ENCODE measurements at places on chromosomes 5 and 9. TPM values are rescaled to one million over a fixed set of nuclear protein-coding genes. Genes with fewer than 3 reads are reported as not detected.

DNA sequence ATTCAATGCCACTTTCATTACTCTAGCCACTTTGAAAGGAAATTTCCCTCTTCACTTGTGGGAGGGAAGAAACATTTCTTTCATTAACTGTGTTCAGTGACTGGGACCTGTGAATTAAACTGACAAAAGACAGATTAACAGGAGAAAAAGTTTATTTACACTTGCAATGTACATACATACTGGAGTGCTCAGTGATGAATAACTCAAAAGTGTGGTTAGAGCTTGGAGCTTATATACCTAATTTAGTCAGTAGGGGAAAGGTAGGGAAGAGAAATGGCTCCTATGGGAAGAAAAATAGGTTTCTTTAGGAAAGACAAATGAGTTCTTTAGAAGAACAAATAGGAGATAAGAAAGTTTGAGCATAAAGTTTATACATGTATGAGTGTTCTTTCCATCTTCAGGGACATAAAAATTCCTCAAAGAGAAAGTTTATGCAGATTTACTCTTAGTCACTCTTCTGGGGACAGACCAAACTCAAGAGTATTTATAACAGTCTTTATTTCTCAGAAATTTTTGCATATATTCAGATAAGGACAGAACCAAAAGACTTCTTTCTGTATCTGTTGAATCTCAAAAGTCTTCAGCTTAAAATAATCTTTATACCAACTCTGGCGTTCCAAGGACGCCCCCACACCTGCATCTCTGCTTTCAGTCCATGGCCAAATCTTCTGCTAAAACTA, 120.0 kb upstream of the RAI14 start:
- DNase-seq, result no peak

DNA sequence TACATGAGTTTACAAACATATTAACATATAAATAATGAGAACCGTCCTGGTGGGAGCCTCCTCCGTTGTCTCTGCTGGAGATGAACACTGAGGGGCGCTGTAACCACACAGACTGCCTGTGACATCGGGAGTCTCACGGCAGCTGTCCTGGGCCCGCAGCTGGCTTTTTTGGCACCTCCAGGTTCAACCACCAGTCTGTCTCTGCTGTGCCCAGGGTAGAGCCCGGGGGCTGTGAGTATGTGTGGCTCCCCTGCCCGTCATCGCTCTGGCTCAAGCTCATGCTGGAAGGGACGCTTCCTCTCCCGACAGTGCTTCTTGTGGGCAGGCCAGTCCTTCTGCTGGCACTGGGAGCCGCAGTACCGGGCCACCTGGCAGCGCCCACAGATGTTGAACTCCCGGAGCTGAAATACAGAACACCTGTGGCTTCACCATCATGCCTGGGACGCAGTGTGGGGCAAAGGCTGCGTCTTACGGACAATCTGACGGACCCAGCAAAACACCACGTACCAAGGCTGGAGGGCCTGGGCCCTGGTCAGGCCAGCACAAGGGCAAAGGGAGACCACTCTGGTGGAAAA, 3.6 kb upstream of the DPH7 start:
- no peak for DNase-seq

GRCh38 chr5:39323542-39323941, 40.8 kb downstream of the C9 start:
- DNase-seq, result no peak

- DNase-seq, result no peak
These were observed 368.2 kb downstream of the TMEM161B start for GRCh38 chr5:87900419-87900818.

DNA sequence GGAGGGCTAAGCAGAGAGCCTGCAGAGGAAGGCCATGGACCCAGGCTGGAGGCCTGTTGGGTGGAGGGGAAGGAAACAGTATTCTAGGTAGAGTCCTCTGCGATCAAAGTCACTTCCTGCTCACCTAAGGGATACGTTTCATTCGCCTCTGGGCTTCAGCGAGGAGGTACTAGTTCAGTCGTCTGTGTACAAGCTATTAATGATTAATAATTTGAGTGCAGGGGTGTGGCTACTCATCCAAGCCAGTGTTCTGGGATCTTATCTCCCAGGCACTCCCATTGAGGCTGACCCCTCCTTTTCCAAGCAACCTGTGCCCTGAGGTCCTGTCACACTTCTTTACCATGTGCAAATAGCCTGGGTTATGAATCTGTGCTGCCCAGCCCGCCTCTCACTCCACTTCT, 25.2 kb downstream of the RALGPS1 start:
- DNase-seq, result no peak

DNA sequence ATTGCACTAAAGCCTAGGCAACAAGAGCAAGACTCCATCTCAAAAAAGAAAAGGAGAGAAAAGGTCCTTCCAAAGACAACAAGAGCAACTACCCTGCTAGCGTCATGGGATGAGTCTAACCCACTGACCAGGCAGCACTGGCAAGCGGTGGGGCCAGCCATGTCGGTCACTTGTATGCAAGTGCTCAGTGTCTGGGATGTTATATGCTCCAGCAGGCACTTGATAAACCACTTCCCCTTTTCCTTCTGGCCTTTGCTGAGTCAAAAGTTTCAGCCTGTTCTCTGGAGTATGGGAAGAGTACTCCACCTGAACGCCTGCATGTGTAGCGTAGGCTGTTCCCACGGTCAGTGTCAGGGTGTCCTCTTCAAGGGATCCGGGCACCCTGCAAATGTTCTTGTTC, 9.2 kb upstream of the MXD3 start:
- no peak for DNase-seq

DNA sequence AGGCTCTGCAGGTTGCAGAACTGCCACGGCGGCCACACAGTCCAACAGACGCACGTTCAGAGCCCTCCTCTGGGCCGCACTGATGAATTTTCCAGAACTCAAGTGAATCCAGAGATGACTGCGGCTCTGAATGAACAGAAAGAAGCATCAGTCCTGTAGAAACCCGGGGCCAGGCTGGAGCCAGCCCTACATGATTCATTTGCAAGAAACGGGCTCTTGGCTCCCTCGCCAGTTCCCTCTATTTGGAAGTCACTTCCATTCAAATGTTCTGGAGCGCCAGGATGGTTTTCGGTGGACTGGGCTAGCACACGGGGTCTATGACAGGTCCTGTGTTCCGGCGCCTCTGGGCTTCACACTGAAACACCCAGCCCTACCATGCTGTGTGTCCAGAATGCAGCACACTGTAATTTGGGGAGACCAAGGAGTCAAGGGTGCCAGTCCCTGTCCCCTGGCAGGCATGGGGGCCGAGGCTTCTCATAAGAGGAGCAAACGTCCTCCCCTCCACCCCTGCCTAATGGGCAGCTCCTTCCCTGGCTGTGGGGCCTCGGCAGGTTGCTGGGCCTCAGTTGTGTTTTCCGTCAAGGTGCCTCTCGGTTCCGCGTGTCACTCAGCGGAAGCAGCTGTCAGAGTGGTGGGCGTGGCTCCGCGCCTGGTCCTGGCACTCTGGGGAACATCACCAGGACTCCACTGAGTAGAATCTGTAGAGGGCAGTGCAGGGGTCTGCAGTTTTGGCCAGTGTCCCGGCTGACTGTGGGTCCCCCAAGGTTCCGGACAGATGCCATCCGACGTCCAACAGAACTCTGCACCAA, 18.1 kb upstream of the COL5A1 start:
- DNase-seq, result no peak

DNA sequence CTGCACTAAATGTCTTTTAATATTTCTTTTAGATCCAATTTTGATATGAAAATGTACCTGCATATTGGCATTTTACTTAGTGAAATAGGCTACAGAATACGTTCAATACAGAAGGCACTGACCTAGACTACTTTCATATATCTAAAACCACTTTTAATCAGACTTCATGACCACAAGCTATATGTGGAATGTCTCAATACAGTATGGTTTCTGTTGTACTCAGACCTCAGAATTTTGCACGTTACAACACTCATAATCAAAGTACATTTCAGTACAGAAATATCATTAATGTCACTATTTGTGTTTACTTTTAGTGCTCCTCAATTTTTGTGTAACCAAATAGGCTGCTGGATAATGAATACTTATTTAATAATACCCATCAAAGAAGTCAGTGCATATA, 74.8 kb downstream of the MEF2C start:
- no peak for DNase-seq

DNA sequence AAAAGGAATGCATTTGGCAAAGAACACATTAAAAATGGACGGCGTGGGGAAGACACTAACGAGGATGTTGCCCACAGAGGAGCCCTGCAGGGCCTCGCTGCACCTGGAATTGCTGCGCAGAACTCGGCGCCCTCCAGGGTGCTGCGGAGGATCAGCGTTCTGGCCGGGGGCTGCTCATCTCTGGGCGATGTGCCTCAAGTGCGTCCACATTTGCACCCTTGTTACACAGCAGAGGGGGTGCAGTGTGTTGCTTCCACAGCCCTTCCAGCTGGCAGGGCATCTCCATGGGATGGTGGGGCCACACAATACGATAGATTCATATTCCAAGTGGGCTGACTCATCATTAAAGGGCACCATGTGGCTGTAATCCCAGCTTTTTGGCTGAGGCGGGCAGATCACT, 63.1 kb downstream of the AK8 start:
- no peak for DNase-seq

DNA sequence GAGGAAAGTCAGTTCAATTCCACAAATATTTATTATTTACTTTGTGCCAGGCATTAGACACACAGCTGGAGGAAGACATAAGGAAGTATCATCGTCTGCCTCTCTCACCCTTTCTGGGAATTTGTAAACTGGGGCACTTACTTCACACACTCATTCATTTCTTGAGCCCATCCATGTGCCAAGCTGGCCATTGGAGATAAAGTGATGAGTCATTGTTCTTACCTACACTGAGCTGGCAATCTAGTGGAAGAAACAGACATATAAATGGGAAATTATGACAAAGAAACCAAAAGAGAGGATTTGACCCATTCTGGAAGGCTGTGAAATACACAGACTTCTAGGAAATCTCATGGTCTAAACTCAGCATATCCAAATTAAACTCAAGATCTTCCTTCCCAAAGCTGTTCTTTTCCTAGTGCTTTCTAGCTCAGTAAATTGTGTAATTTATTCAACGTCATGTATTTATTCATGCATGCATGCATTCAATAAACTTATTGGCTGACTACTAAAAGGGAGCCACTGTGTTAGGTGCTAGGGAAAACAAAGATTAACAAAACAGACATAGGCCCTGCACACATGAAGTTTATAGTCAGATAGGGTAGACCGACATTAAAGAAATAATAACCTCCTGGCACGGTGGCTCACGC, 65.3 kb downstream of the SH3RF2 start:
- DNase-seq, result no peak

Gene SHISAL2B
- 0.34 TPM for polyA plus RNA-seq

Gene TMEM252
- polyA plus RNA-seq, result 8.2 TPM

Gene GADD45G
- 5.8 TPM for polyA plus RNA-seq

Gene NOXA1
- 2.5 TPM for polyA plus RNA-seq

Gene TMEM174
- polyA plus RNA-seq, result 16.4 TPM

Gene DBH
- 0.77 TPM for polyA plus RNA-seq

Gene RRAGA
- polyA plus RNA-seq, result 123 TPM

Gene SPATA9
- polyA plus RNA-seq, result 2.0 TPM
